Effector memory CD8-positive, alpha-beta T cell (primary cell): ENCODE measurements at places on chromosomes 2 and 18.

DNA sequence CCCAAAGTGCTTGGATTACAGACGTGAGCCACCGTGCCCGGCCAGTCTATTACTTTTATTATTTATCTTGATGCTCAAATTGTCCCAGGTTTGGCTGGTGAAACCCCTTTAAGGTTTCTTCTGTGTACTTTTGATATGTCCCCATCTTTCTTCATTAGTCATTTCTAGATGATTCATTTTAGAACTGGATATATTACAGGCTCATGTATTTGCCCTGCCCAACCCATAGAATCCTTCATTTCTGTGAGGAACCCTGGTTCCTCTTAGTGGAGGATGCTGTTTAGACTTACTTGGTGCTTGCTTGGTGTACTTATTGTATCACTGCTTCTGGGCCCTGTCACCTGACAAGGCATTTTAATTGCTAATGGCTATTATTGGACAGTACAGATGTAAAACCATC lies 40.1 kb downstream of the KCMF1 start:
- H3K27me3 ChIP-seq = no peaks in the 10 kb centered on the region
- peak overlapping the region; percentile 41 for H3K27ac ChIP-seq
- DNase-seq = no peak
- H3K36me3 ChIP-seq = peaks cover 32% of the 10 kb centered on the region

- H3K27me3 ChIP-seq = peaks cover 29% of the 10 kb centered on the region
- H3K4me3 ChIP-seq = no peak overlapping the region
- DNase-seq = no peak
- H3K4me1 ChIP-seq = peaks cover 17% of the 10 kb centered on the region
- no peak overlapping the region for H3K27ac ChIP-seq
- no peaks in the 10 kb centered on the region for H3K36me3 ChIP-seq
Observed at GRCh38 chr2:69309351-69310110, 77.5 kb downstream of the GFPT1 start.

- H3K4me1 ChIP-seq = no peaks in the 10 kb centered on the region
- no peaks in the 10 kb centered on the region for H3K27me3 ChIP-seq
- no peak overlapping the region for H3K27ac ChIP-seq
- no peaks in the 10 kb centered on the region for H3K36me3 ChIP-seq
Observed at GRCh38 chr2:179222076-179222475, 42.6 kb downstream of the SESTD1 start.

DNA sequence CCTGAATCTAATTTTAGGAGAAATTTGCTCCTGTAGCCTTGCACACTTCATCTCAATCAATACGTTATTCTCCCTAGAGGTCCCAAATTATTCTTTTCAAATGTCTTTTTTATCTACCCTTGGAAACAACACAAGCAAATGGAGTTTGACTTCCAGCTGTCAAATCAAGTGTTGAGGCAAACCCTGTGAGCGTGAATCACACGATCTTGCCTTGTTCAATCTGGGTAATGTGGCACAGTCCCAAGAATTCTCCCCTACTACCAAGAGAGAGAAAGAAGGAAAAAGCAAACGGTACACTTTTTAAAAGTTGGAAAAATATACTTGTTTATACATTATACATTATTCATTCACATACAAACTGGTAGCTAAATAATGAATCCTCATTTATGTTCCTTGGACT lies 2035.3 kb upstream of the CELF4 start:
- no peak for DNase-seq
- no peak overlapping the region for H3K27ac ChIP-seq
- no peak overlapping the region for H3K4me3 ChIP-seq
- no peaks in the 10 kb centered on the region for H3K27me3 ChIP-seq
- H3K36me3 ChIP-seq = no peaks in the 10 kb centered on the region
- no peaks in the 10 kb centered on the region for H3K4me1 ChIP-seq

DNA sequence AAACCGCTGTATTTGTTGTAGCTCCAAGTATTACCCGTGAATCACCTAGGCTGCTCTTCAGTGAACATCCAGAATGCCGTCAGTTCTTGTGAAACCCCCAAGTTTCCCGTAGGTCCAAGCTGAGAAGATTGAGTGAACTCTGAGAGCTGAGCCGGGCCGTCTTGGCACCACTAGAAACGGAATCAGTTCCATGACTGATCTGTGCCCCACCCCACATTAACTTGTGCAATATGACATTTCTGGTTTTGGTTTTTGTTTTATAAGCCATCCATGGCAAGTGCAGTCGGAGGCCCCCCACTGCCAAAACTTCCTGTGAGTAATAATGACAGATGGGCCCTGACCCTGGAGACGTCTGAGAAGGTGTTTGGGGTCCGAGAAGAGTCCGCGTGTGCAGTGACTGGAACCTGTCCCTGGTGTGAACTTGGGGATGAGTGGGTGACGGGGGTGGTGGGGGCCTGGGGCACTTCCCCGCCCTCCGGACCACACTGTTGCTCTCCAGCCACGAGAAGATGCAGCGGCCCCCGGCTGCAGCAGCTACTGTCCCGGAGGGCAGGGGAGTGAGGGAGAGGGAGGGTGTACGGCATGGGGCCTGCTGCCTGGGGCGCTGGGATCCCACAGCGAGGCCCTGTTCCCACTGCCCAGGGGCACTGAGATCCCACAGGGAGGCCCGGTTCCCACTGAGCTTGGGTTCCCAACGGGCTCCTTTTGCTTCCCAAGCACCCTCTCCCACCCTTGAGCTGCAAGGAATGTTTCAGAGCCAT lies 26.5 kb downstream of the NFATC1 start:
- peaks cover 33% of the 10 kb centered on the region for H3K4me1 ChIP-seq
- no peak for DNase-seq
- no peaks in the 10 kb centered on the region for H3K27me3 ChIP-seq
- peak overlapping the region; percentile 73 for H3K27ac ChIP-seq
- no peak overlapping the region for H3K4me3 ChIP-seq

DNA sequence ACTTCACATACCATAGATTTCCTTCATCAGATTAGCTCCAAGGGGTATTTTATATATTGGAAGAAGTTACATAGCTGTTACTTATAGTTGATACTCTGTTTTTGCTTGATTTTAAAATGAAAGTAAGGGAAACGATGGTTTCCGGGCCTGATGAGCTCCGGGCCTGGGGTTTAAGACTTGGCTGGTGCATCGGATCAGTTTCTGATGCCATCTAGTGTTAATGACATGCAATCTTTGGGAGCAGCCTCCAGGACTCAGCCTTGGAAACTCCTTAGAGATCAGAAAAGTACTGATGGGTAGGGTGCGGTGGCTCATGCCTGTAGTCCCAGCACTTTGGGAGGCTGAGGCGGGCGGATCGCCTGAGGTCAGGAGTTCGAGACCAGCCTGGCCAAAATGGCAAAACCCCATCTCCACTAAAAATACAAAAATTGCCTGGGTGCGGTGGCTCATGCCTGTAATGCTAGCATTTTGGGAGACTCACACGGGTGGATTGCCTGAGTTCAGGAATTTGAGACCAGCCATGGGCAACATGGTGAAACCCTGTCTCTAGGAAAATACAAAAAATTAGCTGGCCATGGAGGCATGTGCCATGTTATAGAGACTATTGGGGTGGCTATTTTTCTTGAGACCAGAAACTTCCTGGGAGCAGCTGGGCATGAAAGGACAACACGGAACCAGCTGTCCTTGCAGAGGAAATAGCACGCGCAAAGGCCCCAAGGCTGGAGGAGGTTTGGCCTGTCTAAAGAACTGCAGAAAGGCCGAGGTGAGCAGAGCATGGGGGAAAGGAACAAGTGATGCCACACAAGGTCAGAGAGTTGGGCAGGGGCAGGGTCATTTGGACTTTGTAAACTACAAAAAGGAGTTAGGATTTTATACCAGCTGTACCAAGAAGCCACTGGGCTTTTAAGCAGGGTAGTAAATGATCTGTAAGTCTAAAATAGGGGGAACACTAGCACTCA lies 46.9 kb upstream of the CNOT11 start:
- peaks cover 4% of the 10 kb centered on the region for H3K4me1 ChIP-seq
- peak overlapping the region; percentile 43 for H3K4me3 ChIP-seq
- H3K27ac ChIP-seq = peak overlapping the region; percentile 62
- H3K27me3 ChIP-seq = no peaks in the 10 kb centered on the region
- peak; percentile 5 for DNase-seq
- no peaks in the 10 kb centered on the region for H3K36me3 ChIP-seq

DNA sequence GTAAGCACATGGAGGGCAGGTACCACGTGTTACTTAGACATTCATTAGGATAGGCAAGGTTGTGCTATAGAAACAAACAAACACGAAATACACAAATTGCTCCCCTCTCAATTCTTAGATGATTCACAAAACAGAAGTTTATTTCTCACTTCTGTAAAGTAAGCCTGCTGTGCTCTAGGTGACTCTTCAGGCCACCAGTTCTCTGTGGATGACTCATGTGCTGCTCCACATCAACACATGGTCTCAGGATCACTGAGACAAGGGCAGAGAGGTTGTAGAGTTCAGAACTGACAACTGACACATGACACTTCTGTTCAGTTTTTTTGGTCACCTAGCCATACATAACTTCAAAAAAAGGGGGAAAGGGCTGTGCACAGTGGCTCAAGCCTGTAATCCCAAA lies 70.6 kb downstream of the DAW1 start:
- no peak overlapping the region for H3K4me3 ChIP-seq
- no peaks in the 10 kb centered on the region for H3K36me3 ChIP-seq
- no peaks in the 10 kb centered on the region for H3K4me1 ChIP-seq
- H3K27ac ChIP-seq = no peak overlapping the region

- H3K4me3 ChIP-seq = no peak overlapping the region
- DNase-seq = no peak
- H3K27me3 ChIP-seq = peaks cover 12% of the 10 kb centered on the region
- no peaks in the 10 kb centered on the region for H3K4me1 ChIP-seq
Observed at GRCh38 chr2:85104228-85104627, 29.0 kb upstream of the TCF7L1 start.

DNA sequence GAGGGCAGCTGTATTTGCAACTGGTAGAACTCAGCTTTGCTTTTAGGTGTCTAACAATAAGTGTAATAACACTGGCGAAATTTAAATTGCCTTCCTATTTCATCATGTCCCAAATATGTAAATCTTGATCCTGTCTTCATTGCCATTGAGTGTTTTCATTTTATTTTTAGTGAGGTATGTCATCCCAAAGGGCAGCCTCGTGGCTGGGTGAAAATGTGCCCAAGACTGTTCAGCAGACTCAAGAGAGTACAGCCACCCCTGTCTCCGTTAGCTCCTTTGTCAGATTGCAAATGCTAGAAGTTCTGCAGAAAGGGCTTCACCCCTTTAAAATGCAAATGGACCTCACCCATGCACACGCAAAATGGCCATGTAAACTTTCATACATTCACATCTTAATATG lies 278.8 kb downstream of the RND3 start:
- no peaks in the 10 kb centered on the region for H3K27me3 ChIP-seq
- H3K36me3 ChIP-seq = peaks cover 2% of the 10 kb centered on the region
- no peak overlapping the region for H3K27ac ChIP-seq
- no peak overlapping the region for H3K4me3 ChIP-seq

DNA sequence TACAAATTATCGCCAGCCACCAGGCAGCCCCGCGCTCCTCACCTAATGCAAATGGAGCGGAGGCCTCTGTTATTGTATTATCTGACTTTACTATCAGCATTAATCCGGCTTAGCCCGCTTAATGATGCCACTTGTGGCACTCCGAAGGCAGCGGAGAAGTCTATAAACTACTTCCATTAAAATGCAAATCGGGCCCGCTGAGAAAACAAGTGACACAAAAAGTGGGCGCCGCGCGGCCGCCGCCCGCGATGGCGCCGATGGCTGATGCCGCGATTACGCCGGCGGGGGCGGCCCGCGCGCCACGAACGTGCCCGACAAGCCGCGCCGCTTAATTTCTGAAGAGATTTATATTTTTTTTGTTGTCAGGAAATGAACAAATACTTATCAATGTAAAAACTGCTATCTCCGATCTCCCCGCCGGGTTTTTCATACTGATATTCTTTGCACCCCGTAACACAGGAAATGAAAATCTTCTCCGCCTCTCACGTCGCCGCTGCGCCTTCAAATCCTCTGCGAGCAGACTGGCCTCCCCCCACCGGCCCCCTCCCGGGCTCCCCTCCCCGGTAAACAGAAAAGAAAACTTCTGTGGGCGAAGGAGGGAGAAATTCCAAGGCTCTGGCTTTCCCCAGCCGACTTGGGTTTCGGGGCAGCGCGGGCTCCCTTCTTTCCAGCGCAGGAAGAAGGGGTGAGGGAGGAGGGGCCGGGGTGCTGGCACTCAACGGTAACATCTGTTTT lies 221.8 kb downstream of the INSIG2 start:
- H3K4me1 ChIP-seq = peaks cover 5% of the 10 kb centered on the region
- peaks cover 3% of the 10 kb centered on the region for H3K36me3 ChIP-seq
- H3K27me3 ChIP-seq = no peaks in the 10 kb centered on the region
- peak overlapping the region; percentile 81 for H3K4me3 ChIP-seq
- H3K27ac ChIP-seq = peak overlapping the region; percentile 92
- peak; percentile 50 for DNase-seq

DNA sequence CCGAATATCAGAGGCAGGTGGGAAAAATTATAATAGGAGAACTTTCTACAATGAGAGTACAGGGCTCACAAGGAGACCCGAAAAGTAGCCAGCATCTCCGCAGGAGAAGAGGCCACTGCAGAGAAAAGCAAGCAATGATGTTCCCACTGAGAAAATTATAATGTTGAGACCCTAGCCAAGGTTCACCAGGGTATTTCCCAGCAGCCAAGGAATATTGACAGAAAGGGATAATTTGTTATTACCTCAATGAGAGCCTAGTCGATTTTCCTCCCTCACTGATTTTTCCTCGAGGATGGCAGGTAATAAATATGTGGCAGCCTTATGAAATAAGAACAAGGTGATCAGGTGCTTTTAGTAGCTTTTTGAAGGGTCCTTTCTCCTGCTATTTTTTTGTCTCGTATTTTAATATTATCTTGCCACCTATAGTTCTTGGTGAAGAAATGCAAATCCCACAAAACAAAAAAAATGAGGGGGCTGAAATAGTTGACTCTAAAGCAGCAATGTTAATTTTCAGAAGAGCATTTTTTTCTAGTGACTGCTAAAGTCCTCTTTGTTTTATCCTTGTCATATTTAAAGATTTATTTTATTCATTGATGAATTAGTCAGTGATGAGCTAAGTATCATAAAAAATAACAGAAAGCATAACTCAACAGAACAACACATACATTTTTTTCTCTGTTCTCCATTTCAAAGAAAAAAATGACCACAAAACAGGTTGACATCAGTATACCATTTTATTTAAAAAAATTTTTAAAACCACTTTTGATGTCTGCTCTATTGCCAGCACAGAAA lies 215.4 kb downstream of the KCNE4 start:
- no peak overlapping the region for H3K27ac ChIP-seq
- H3K4me1 ChIP-seq = no peaks in the 10 kb centered on the region
- no peaks in the 10 kb centered on the region for H3K27me3 ChIP-seq
- DNase-seq = no peak
- no peak overlapping the region for H3K4me3 ChIP-seq

GRCh38 chr2:199926806-199927205 lies 15.7 kb downstream of the C2orf69 start:
- peaks cover 6% of the 10 kb centered on the region for H3K4me1 ChIP-seq
- no peak overlapping the region for H3K27ac ChIP-seq
- DNase-seq = no peak
- H3K27me3 ChIP-seq = no peaks in the 10 kb centered on the region
